ENCODE measurements at places on chromosomes 1 and 21.
A peak's percentile ranks its signal among the peaks of the same experiment; 100 is the strongest.

DNA sequence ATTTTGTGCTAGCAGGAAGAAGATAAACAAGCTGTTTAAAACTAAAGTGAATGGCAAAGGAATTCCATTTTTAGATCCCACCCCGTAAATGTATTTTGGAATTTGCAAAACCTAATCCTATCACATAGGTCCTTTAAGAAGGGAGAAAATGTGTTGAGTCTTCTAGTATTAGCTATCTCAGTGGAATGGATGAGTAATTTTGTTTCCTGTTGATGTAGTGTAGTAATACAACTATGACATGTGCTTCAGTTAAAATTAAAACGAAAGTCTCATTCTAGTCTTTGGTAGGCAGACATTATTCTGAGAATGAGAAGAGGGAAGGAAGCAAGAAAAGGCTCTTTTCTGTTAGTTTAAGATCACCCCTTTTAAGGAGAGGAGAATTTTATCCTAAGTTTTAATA is 265.9 kb upstream of the C1orf105 start:
- DNase-seq, result no peak

- no peak for DNase-seq
Measured at GRCh38 chr1:77415579-77415978, 133.8 kb downstream of the AK5 start.

GRCh38 chr1:32771561-32772280 is 45.4 kb downstream of the YARS1 start:
- DNase-seq, result no peak

- peak; percentile 75 for DNase-seq
Measured at GRCh38 chr1:223189903-223190724, 47.1 kb upstream of the TLR5 start.

DNA sequence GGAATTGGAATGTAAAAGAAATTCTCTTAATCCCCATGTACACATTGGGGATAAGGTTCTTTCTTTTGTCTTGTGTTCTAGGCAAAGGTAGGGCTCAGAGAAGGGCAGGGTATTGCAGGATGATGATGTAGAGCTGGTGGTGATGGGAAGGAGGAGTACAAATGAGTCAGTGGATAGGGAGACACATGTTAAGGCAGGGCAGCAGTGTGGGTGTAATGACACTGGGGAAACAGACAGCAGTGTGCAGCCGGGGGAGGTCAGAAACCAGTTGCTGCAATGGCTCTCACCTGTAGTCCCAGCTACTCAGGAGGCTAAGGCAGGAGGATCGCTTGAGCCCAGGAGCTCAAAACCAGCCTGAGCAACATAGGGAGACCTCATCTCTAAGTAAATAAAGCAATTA is 5.1 kb downstream of the NLRP3 start:
- peak; percentile 57 for DNase-seq

GRCh38 chr1:228284148-228284495 is 76.3 kb downstream of the OBSCN start:
- DNase-seq, result no peak

DNA sequence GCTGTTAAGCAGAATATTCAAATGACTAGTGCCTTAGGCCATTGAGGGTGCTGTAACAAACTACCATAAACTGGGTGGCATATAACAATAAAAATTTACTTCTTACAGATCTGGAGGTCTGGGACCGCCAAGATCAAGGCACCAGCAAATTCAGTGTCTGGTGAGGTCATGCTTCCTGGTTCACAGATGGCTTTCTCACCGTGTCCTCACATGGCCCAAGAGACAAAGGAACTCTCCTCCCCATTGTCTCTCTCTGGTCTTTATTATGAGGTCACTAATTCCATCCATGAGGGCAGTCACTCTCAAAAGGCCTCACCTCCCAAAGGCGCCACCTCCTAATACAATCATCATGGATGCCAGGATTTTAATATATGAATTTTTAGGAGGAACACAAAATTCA is 127.3 kb downstream of the GABPA start:
- no peak for DNase-seq

DNA sequence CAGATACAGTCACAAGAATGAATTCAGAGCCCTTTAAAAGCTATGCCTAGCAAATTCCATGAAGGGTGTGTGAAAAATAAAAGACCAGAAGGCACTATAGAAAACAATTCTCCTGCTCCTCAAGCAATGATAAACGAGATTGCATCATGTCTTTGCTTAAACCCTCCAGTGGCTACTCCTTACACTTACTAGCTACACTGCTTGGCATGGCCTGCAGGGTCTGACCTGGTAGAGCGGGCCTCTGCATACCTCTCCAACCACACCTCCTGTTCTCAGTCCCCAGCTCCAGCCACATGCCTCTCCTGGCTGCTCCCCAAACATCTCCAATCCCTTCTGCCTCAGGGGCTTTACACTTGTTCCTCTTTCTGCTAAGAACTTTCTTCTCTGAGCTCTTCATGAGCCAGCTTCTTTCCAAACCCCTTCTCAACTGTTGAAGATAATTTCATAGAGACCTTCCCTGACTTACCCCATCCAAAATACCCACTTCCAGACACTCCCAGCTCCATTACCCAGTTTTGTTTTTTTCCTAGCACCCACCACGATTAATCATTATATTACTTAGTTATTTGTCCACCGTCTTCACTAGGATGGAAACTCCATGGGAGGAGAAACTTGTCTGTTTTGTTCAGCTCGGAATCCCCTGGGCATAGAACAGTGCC is 11.2 kb upstream of the CREG1 start:
- DNase-seq, result no peak

GRCh38 chr21:42855171-42855936 is 24.0 kb downstream of the WDR4 start:
- DNase-seq, result no peak

- no peak for DNase-seq
Measured at GRCh38 chr1:41657679-41658295, 173.3 kb upstream of the EDN2 start.
